T1000 (cell line): ENCODE measurements at places on chromosomes 7 and 10.

- no peak for DNase-seq
Observed at GRCh38 chr7:101399759-101400158, 37.1 kb downstream of the COL26A1 start.

DNA sequence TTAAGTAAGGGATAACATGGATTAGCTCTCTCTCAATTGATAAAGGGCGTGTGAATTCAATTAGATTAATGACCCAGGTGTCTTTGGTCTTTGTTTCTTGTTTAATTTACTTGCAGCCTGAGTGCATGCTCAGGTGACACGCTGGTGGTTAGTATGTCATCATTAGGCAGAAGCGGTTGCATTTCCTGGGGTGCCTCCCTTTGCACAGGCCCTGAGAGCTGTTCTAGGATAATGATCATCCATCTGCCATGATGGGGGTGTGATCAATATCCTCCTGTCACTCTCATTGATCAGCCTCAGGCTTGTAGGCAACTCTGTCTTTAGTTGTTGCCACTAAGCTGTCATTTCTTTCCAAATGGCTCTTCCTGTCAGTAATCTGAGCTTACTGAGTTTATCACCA, 99.6 kb upstream of the NPS start:
- no peak for DNase-seq

GRCh38 chr7:9504678-9505077, 1071.3 kb downstream of the NXPH1 start:
- no peak for DNase-seq

DNA sequence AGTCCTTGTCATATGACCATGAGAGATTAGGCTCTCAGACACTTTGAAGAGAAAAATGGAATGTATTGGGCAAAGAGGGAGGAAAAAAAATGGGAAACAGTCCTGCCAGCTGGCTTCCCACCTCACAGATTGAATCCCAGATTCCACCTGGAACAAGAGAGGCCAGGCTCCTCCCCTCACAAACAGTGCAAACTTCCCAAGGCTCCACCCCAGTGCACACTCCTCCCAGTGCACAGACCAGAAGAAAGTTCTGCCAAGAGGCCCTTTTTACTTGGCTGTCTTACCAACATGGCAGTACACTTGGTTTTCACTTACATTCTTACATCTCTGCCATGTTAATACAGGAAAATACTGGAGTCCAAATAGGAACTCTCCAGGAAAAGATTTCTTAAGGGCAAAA, 202.3 kb downstream of the AHR start:
- DNase-seq: no peak

- DNase-seq: no peak
Observed at GRCh38 chr7:42221304-42221703, 15.7 kb downstream of the GLI3 start.

GRCh38 chr7:68067845-68068244, 1071.2 kb downstream of the TYW1 start:
- DNase-seq: no peak

DNA sequence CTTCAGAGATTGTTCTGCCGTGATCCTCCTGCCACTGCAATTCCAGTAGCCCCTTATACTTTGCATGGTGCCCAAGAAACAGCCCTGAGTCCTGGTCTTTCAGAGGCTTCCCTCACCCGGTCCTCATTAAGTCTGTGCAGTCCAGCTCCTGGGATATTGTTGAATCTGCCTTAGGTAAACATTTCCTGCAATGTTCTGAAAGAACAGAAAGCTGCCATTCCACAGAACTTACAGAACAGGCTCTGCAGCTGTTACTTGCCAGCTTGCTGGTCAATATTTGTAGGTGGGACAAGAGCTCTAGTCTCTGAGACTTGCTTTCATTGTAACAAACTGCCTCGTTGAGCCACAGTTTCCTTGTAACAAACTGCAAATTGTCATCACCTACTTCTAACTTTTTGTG, 115.0 kb upstream of the KIF5B start:
- DNase-seq: no peak

DNA sequence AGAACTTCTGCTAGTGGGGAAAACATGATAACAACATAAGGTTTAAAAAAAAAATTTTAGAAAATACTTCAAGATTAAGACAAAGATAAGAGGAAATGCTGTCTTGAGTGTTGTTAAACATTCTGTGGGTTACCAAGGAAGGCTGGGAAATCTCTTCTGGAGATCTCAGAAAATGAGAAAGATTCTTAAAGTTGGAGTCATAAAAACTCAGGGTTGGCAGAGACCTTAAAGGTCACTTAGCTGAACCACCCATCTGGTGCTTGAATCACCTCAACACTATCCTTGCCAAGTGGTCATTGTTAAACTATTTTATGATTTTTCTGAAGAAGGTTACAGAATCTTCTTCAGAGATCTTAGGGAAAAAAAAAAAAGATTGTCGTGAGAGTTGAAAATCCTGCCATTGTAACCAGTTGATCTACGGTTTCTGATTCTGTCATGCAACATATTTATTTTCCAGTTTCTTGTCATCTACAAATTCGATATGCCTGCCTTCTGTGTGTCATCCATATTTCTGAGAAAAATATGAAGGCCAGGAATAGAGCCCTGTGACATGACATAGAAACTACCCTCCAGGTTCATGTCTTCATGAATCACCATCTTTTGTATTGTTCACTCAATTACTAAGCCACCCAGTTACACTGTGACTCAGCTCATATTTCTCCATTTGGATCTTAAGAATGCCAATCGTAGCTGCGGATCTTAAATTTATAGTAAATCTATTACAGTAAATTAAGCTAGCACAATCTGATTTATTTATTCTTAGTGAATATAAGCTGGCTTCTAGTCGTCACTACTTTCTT, 179.2 kb downstream of the ST7 start:
- DNase-seq: no peak

GRCh38 chr10:2282202-2282601, 544.9 kb upstream of the ADARB2 start:
- DNase-seq: no peak

- DNase-seq: no peak
Observed at GRCh38 chr7:141348728-141349127, 202.5 kb upstream of the AGK start.

DNA sequence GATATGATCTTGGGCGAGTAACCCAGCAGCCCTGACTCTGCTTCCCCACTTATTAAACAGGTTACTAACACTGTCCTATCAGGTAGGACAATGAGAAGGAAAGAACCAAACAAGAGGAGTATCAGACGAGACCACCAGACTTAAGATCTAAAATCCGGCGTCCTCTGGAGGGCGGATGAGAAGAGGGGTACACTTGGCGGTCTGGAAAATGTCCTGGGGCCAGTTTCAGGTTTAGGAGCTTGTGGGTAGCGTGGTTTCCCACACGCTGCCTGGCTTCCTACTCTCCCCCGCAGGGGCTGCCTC, 635 bp downstream of the ZNF32 start:
- DNase-seq: no peak

- no peak for DNase-seq
Observed at GRCh38 chr10:110423650-110424049, 74.1 kb upstream of the DUSP5 start.

- peak; percentile 40 for DNase-seq
Observed at GRCh38 chr10:118045837-118046394, 825 bp downstream of the RAB11FIP2 start.

GRCh38 chr10:124624466-124624865, 119.7 kb downstream of the FAM53B start:
- no peak for DNase-seq

DNA sequence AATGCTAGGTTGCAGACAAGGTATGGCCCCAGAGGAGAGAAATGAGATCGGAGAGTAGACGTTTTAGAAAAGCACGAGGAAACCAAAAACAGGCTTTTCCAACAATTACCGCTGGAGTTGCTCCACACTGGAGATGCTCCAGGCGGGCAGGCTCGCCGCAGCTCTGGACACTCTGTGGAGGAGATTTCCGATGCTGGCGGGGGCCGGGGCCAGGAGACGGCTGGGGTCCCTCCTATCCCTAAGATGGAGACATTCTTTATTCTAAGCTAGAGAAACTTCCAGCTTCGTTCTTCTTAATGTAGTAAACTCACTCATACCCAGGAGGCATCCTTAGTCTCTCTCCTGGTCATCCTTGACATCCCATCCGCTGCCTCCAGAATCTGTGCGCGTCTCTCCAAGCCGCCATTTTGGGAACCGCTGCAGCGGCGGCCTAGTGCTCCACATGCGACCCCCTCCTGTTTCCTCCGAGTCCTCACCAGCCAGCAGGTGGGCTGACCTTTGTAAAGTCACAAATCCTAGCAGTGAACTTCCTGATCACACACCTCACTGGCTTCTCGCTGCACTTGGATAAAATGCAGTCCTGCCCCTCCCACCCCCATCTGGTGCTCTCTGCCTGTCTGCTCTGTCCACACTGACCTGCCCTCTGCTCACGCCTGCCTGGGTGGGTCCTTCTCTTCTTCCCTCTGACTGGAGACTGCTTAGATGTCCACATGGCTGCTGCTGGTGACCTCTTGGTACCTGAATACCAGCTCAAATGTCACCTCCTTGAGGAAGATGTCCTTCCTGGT, 11.9 kb downstream of the PYROXD2 start:
- no peak for DNase-seq

DNA sequence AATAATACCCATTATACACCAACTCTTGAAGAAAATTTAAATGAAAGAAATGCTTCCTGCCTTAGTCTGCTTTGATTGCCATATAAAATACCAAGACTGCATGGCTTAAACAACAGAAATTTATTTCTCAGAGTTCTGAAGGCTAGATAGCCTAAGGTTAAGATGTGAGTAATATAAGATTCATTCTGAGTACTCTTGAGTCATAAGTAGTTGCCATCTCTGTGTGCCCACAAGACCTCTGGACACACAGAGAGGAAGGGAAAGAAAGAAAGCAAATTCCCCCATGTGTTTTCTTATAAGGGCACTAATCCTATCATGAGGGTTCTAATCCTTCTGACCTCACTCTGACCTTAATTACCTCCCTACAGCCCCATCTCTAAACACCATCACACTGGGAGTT, 201.2 kb downstream of the PTN start:
- no peak for DNase-seq

- no peak for DNase-seq
Observed at GRCh38 chr10:44439239-44439957, 54.5 kb upstream of the CXCL12 start.

DNA sequence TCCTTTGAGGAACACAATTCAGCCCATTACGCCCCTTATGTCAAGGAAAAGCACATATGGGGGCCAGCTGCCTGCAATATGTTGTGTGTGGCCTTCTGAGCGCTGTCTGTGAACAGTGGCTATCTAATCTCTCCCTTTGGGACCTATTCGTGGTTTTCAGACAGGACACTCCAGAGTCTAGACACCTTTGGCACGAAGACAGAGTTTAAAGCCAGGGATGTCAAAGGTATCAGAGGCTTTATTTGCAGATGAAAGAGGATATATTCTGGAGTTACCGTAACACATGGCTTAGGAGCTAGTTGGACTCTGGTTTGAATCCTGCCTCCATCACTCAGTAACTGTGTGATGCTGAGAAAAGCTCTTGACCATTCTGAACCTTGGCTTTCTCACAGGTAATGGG, 14.8 kb upstream of the EEPD1 start:
- DNase-seq: no peak

DNA sequence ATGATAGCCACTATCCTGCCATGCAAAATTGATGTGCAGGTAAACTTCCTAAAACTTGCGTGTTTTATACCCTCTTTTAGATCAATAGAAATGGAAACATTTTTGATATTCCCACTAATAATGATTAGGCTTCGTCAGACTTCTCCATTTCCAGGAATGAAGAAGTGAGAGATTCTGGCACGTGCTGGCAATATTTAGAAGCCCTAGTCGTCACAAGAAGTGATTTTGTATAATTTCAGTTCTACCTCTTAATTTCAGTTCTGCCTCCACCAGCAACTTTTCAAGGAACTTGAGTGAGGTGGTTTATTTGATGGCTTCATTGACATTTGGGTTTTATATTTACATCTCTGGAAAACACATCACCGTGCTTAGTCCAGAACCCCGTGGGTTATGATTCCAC, 61.9 kb downstream of the MRC1 start:
- no peak for DNase-seq

- DNase-seq: no peak
Observed at GRCh38 chr10:79153745-79154144, 85.0 kb downstream of the ZMIZ1 start.

- no peak for DNase-seq
Observed at GRCh38 chr7:100360135-100360854, 2.4 kb downstream of the PILRB start.

DNA sequence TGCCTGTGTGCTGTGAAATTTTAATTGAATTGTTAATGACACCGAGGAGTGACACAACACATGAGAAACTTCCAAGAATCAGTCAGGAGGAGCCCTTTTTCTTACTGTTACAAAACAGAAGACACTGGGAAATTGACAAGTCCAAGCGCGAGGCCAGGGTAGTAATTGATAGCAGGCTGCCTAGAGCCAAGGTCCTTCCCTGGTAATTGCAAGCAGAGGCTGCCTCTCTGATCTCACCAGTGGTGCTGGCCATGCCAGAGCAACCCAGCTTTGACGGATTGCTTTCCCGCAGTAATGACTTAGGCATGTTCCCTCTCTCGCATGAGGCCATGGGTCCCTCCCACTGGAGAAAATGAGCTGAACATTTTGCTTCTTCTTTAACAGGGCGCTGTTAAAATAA, 111.5 kb downstream of the LRMDA start:
- no peak for DNase-seq

- DNase-seq: no peak
Observed at GRCh38 chr10:59878289-59878688, 28.1 kb downstream of the CCDC6 start.

DNA sequence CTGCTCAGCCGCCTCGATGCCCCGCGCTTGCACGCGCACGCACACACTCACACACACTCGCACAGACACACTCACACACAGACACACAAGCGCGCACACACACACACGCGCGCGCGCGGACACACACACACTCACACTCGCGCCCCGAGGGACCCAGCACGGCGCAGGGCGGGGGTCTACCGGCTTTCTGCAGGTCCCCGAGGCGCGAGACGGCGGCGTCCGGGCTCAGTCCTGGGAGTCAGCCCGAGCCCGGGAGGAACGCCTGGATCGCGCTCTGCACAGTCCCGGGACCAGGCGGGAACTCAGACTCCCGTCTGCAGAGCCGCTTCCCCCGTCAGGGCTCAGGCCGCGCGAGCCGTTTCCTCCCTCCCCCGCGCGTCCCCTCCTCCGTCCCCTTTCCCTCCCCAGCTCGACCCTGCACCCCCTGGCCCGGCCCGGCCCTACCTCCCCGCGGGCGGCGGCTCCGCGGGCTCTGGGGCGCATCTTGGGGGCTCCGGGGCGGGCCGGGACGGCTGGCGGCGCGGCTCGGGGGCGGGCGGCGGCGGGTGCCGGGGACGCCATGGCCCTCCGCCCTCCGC, 464 bp downstream of the DENND2A start:
- DNase-seq: no peak

GRCh38 chr7:43694399-43694748, 34.9 kb downstream of the COA1 start:
- DNase-seq: no peak
